ENCODE measurements at places on chromosomes 6 and 20. TPM values are rescaled to one million over a fixed set of nuclear protein-coding genes. Genes with fewer than 3 reads are reported as not detected.

The KCNQ5 gene
- 12.3 TPM for total RNA-seq

The DAAM2 gene
- not detected for total RNA-seq

The F13A1 gene
- total RNA-seq = not detected

The FAM83C gene
- not detected for total RNA-seq

The WFDC2 gene
- total RNA-seq = not detected

The NFS1 gene
- total RNA-seq = 38.9 TPM

The MRPS10 gene
- total RNA-seq = 49.2 TPM

The PHACTR1 gene
- total RNA-seq = 0.02 TPM

The NOX3 gene
- not detected for total RNA-seq

The IP6K3 gene
- not detected for total RNA-seq

The MICAL1 gene
- 29.9 TPM for total RNA-seq

The GMDS gene
- total RNA-seq = 37.1 TPM

The RCAN2 gene
- total RNA-seq = 0.36 TPM

The DEFB126 gene
- total RNA-seq = not detected

The RGS17 gene
- total RNA-seq = not detected

The OPRL1 gene
- 0.19 TPM for total RNA-seq

The PHACTR2 gene
- 26.2 TPM for total RNA-seq

The SLC17A1 gene
- not detected for total RNA-seq

The STX16 gene
- 67.8 TPM for total RNA-seq

The LST1 gene
- total RNA-seq = 16.3 TPM

The LTB gene
- total RNA-seq = 181 TPM

The RIMS1 gene
- total RNA-seq = not detected

The IL20RA gene
- not detected for total RNA-seq

The OPN5 gene
- not detected for total RNA-seq

The TFAP2A gene
- total RNA-seq = not detected

The SEMG2 gene
- total RNA-seq = not detected

The ULBP3 gene
- 1.0 TPM for total RNA-seq

The PRKN gene
- total RNA-seq = not detected

The LPA gene
- total RNA-seq = not detected

The ZBTB46 gene
- 0.25 TPM for total RNA-seq

The HRH3 gene
- total RNA-seq = not detected

The EMILIN3 gene
- total RNA-seq = not detected

The YIPF3 gene
- 39.7 TPM for total RNA-seq

The TAGAP gene
- total RNA-seq = 119 TPM

The SIGLEC1 gene
- total RNA-seq = not detected

The ELOVL2 gene
- not detected for total RNA-seq

The HLA-DMB gene
- total RNA-seq = 2.2 TPM

The NRSN1 gene
- total RNA-seq = not detected

The RBCK1 gene
- 94.0 TPM for total RNA-seq

The BIRC7 gene
- not detected for total RNA-seq

The AURKA gene
- 69.2 TPM for total RNA-seq
